ENCODE measurements at places on chromosomes 3 and 15.

DNA sequence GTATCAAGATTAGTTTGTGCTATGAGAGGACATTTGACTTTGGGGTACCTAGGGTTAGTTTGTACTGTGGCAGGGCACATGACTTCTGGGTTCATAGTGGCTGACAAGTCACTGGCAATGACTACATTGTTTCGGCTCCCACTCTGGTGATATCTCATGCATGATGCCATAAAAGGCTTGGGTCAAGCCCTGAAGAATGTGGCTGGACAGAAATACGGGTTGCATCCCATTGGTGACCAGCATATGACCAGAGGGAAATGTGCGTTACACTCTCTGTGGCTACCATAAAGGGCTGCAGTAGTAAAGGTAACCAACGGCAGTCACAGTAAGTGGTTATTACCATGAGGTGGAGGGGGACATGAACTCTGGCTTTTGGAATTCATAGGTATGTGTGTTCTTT is 18.4 kb downstream of the THOC7 start:
- no peak for DNase-seq

- DNase-seq = no peak
Observed at GRCh38 chr15:78808550-78808949, 2.7 kb downstream of the ADAMTS7 start.

GRCh38 chr15:91634179-91634578 is 219.3 kb upstream of the SLCO3A1 start:
- no peak for DNase-seq

DNA sequence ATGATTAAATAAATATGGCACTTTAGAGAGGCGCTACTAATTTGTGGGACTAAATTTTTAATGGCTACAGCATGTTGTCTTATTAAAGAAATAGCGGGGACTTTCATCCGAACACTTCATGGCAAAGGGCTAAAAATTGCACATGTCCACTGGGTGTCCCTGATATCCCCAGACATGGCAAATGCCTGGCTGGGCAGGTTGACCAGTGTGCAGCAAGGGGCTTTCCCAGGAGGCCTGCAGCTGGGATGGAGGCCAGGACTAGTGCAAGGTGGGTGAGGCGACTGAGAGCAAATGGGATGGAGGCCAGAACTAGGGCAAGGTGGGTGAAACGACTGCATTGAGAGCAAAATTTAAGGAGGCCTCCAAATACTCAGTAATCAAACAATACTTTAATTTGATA is 167.4 kb upstream of the SMAD3 start:
- DNase-seq = no peak

DNA sequence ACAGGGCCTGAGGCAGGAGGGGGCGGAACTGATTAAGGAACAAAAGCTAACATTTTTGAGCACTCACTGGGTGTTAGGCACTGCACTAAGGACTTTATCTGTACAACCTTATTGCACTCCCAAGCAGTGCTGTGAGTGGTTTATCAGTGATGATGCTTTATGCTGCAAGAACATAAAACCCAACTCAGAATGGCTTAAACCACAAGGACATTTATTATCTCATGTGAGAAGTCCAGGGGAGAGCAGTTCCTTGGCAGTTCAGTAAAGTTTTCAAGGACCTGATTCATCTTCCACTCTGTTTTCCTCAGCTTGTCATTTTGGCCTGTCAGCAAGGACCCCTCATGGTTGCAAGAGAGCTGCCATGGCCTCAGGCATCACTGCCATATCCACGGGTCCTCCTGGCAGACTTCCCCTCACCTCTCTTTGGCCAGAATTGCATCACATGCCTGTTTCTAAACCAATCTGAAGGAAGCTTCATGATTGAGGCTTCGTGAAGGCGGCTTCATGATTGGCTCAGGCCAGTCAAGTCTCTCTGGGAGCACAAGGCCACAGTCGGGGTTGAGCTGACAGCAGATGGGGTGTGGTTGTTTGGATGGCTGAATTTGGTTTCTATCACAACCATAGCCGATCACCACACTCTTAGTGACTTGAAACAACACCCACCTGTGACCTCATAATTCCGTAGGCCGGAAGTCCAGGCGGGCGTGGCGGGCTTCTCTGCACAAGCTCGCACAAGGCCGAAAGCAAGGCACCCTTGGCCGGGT is 15.8 kb downstream of the EFCC1 start:
- no peak for DNase-seq

DNA sequence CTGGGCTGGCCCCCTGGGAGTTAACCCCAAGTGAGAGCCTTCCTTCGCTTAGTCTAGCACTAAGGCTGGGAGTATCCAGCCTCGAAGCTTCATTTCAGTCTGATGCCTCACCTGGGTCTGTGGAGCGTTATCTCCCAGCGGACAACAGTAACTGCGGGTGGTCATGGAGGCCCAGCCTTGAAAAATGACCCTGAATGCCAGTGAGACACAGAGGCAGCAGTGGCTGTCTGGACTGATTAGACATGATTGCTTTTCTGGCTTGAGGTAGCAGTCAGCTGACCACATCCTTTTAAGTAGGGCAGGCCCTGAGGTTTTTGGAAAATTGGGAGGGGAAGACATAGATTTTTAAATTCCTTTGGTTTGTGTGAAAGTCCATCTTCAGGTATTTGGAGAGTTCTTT is 28.2 kb upstream of the TRIM59 start:
- DNase-seq = no peak

GRCh38 chr3:117565777-117566176 is 856.2 kb downstream of the TUSC7 start:
- no peak for DNase-seq

DNA sequence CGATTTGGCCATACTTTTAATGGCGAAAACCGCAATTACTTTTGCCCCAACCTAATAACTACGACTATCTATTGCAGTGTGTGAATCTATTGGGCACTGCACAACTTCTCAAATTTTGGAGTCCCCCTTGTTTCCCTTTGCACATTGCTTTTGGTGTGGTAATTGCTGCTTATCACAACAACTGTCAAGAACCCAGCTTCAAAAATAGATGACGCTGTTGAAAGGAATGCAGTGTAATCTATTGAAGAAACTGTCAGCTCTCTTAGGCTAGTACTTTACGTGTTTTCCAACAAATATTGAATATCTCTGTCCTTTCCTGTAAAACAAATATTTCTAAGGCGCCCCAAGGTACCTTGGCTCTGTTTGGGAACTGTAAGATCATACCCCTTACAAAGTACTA is 222.8 kb upstream of the UBE2E2 start:
- DNase-seq = no peak

DNA sequence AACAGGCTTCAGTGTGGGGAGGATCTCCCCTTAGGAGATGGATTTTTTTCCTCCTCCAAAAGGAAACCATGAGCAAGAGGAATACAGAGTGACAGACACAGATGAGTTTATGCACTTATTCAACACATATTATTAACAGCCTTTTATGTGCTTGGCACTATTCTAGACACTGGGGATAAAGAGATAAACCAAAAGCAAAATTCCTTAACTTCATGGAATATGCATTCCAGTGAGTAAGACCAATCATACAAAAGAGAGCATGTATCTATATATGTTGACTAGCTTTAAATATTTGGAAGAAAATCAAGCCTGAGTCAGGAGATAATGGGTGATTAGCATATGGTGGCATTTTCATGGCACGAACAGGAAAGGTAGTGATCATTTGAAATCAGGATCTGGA is 284.4 kb upstream of the RASGRP1 start:
- no peak for DNase-seq

DNA sequence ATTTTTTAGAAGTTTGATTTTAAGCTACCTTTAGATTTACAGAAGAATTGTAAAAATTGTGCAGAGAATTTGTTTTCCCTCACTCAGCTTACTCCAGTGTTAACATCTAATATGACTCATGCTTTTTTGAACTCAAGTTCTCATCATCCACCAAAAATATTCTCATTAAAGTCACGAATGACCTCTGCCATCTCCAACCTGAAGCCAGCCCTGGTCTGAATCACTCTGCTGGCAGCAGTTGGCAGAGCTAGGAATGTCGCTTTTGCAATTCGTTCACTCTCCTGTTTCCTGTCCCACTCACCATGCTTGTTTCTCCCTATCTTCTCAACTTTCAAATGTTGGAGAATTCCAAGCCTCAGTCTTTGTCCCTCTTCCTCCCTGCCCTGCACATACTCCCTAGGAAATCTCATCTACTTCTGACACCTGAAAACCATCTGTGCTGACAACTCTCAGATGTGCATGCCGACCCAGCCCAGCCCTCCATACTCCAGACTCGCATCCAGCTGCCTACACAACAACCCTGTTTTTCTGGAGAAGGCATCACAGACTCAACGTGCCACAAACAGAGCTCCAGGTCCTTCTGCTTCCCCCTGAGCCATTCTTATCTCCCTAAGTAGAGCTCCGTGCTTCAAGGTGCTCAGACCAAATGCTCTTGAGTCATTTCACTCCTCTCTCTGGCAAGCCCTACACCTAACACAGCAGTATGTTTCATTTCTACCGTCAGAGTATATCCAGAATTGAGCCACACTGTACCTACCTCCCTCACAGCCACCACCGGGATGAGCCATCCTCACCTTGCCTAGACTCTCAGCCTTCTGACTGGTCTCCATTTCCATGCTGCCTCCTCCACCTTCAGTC is 24.9 kb downstream of the PRR23E start:
- DNase-seq = no peak

- DNase-seq = no peak
Observed at GRCh38 chr15:70513819-70514218, 249.5 kb downstream of the UACA start.

DNA sequence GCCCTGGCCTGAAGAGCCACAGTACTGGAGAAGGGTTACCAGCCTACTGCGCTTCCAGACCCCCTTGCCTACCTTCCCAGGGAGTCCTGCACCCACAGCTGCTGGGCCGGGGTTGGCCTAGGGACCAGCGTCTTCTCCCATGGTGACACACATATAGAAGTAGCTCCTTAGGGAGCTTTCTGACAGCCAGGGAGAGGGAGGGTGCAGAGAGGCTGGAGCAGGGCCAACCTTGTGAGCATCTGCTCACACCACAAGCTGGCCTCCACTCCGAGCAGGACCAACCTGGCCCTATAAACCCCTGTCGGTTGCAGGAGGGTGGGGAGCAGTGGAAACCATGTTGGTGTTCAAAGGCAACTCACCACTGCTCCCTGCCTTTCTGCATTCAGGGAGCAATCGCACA is 35.2 kb downstream of the SRPRB start:
- DNase-seq = no peak

GRCh38 chr3:138398791-138399575 is 35.4 kb upstream of the ESYT3 start:
- DNase-seq = no peak

DNA sequence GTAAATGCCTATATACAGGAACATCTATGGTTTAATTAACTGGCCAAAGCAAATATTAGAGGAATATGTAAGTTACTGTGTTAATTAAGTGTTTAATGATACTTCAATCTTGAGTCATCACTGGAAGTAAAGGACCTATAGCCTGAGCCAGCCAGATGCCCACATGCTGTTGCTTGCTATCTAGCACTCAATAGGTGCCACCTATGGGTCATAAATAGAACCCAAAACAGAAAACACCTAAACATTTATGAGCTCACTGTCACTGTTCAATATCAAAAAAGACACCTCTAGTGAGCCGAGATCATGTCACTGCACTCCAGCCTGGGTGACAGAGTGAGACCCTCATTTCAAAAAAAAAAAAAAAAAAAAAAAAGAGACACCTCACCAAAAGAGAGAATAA is 48.4 kb upstream of the IP6K2 start:
- DNase-seq = no peak

- no peak for DNase-seq
Observed at GRCh38 chr3:136708333-136708985, 43.7 kb downstream of the STAG1 start.

DNA sequence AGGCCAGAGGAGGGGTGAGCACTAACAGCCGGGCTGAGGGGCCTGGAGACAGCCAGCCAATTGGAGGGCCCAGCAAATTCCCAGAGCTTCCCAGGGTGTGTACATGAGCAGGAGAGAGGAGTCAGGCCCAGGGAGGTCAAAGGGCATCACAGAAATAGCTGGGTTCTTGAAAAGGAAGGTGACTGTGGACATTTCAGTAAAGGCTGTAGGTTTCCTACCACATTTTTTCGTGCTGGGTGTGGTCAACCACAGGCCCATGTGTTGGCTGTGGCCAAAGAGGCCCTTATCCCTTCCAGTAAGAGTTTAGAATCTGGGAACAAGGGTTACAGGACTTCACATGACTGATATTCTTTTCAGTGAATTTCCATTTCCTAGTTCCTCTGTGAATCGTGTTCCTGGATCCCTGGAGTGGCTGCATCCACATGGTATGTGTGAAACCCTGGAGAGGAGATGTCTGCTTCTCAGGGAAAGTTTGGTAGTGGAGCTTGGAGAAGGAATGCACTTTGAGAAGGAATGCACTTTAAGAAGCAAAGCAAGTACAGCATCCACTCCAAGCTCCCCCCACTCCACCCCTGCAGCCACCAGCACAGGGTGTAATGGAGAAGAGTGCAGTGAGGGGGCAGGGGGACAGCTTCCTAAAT is 73.2 kb upstream of the HEG1 start:
- no peak for DNase-seq

DNA sequence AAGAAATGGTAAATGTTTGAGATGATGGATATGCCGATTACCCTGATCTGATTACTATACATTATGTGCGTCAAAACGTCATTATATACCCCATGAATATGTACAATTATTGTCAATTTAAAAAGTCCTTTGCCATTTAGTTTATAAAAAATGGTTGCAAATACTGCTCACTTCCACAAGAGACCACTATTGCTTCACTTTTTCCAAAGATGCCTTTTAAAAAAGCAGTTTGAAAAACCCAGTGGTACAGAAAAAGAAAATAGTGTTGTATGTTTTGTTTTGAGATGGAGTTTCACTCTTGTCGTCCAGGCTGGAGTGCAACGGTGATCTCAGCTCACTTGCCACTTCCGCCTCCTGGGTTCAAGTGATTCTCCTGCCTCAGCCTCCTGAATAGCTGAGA is 39.3 kb downstream of the EDEM1 start:
- DNase-seq = no peak

DNA sequence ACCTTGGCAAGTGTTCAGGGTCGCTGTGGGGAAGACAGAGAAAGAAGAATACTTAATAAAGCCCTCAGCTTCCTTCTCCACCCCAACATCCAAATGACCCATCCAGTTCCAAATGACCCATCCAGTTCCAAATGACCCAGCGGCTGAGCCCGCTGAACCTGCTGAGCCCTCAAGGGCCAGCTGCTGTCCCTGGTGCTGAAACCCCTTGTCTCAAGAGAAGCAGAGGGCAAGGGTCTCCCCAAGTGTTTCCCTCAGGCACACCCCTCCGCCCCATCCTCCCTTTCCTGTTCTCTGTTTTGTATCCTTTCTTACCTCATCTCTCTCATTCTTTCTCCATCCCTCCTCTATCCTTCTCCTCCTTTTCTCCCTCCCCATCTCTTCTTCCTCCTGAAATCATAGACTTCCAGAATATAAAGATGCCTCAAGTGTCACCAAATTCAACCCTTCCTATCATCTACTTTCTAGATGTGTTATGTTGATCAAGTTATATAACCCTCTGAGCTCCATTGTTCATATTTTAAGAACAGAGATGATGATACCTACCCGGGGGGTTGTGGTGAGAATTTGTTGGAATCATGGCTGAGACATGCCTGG is 29.0 kb downstream of the CCDC33 start:
- DNase-seq = no peak
